ENCODE measurements at places on chromosomes 12 and 14.

DNA sequence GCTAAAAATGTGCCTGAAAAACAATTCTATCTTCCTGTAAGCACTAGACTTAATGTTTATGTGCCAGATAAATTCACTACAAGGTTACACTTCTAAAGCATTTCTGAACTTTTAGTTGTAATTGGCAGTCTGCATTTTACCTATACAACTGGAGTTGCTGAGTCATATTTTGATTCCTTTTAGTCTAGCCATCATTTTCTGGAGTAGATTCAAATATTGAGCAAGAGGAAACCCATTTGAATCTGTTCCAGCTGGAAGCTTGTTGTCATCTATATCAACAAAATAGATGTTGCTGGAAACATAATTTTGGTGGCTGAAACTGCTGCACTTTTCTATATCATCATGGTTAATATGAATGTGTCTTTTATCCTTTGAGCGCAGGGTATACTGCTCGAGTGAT lies 122.2 kb upstream of the CCDC175 start:
- no peak for DNase-seq

DNA sequence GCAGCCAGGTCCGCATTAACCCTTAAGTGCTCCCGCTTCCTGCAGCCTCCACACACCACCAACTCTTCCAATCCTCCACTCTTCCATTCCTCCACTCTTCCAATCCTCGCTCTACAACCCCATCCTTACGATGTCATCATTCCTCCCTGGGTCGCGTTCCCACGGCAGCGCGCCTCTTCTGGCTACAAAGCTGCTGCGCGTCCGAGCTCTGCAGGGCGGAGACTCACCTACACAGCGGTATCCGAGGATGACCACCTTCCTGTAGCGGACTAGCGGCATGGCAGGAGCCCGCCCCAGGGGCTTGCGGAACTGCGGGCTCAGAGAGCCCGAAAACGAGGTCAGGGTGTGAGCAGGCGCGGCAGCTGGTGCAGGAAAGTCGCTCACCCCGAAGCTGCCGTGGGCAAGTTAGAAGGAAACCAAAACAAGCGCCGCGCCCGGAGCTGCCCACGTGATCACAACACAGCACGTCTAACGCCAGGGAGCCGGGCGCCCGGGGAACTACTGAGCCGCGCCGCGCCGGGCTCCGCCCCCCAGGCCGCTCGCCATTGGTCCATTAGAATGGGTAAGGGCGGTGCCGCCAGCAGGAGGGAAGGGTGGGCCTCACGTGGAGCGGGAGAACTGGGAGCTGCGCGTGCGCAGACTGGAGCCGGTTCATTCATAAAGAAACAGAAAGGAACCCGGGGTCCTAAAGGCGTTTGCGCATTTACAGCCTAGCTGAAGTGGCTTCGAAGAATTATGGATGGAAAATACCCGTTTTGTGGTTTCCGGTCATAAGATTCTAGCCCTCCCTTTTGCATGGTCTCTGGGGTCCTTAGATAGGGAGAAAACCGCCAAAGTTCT lies at the start of gene RHEBL1:
TSS of gene RHEBL1 (minus strand) at position 473 of the 840 bp plus-strand sequence. CDS start at position 279, 194 bp downstream.
- peak; percentile 99 for DNase-seq

DNA sequence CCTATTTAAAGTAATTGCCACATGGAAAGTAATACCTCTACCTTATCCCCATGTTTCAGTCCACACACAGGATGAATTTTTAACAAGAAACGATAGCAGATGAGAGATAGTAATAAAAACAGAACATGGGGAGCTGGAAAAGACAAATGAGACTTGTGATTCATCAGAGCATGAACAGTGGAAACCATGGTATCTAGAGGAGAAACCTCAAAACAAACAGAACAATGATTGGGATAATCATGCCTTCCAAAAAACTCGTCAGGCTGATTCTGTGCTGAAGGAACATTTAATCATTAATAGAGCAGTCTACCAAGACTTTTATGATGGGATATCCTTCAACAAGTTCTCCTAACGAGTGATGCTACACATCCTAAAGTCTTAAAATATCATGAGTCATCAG lies 1390.7 kb downstream of the FSCB start:
- DNase-seq: no peak

DNA sequence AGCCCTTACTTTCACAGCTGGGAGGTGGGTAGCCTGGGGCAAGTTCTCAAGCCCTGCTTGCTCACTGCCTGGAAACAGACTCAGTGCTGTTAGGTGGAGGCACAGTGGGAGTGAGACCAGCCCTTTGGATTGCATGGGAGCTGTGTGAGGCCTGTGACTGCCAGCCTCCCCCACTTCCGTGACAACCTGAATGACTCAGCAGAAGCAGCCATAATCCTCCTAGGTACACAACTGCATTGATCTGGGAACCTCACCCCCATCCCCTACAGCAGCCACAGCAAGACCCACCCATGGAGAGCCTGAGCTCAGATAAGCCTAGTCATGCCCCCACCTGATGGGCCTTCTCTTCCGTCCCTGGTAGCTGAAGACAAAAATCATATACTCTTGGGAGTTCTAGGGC lies 26.4 kb downstream of the ALG10 start:
- no peak for DNase-seq

DNA sequence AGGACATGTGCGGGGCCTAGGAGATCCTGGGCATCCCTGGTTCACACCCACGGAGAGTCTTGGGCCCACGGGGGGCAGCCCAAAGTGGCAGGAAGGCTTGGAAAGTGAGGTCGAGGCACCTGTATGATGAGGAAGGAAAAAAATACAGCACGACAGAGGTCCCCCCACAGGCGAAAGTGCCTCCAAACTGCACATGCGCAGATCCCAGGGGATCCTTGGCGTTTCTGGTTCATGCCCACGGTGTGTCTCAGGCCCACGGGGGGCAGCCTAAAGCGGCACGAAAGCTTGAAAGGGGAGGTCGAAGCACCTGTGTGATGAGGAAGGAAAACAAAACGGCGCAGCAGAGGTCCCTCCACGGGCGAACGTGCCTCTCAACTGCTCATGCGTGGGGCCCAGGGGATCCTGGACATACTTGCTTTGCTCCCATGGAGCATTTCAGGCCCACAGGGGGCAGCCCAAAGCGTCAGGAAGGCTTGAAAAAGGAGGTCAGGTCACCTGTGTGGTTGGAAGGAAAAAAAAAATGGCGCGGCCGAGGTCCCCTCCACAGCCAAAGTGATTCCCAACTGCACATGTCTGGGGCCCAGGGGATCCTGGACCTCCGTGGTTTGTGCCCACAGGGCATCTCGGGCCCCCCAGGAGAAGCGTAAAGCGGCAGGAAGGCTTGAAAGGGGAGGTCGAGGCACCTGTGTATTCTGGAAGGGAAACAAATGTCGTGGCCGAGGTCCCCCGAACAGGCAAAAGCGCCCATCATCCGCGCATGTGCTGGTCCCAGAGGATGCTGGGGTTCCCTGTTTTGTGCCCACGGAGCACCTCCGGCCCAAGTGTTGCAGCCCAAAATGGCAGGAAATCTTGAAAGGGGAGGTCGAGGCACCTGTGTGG lies 582.6 kb downstream of the ALG10 start:
- DNase-seq: no peak

GRCh38 chr14:61561104-61561503 lies 134.2 kb upstream of the HIF1A start:
- DNase-seq: no peak

DNA sequence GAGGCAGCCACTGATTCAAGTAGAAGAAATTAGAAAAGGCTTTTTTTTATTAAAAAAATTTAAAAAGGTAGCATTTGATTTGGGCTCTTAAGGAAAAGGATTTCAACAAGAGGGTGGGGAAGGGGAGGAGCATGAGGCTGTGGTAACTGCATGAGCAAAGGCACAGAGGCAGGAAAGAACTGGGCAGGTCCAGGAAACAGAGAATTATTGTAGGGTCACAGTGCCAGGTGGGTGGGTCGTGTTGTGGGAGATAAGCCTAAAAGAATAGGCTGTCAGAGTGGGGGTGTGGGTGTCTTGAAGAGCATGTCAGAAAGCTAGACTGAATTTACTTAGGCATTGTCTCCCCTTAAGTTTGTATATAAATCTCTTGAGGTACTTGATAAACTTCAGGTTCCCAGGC lies 7.8 kb downstream of the LIMA1 start:
- no peak for DNase-seq

- DNase-seq: no peak
Observed at GRCh38 chr14:90570461-90570860, 173.6 kb downstream of the CALM1 start.

GRCh38 chr12:41274643-41275042 lies 86.5 kb downstream of the PDZRN4 start:
- no peak for DNase-seq
